H9 (cell line): ENCODE measurements at places on chromosomes 1 and 21. TPM values are rescaled to one million over a fixed set of nuclear protein-coding genes. Genes with fewer than 3 reads are reported as not detected.

PKLR gene
- 0.13 TPM in 1 of 2 replicates, not detected in the other for total RNA-seq

CFAP107 gene
- not detected in 2 replicates for total RNA-seq

ELF3 gene
- total RNA-seq = 9.1 and 10.4 TPM in 2 replicates

LCE1D gene
- not detected in 2 replicates for total RNA-seq

THEM5 gene
- total RNA-seq = not detected in 2 replicates

RPTN gene
- total RNA-seq = not detected in 2 replicates

MMEL1 gene
- 0.42 and 0.59 TPM in 2 replicates for total RNA-seq

LORICRIN gene
- not detected in 2 replicates for total RNA-seq

LSM10 gene
- 42.2 and 47.5 TPM in 2 replicates for total RNA-seq

NUF2 gene
- total RNA-seq = 25.2 and 30.7 TPM in 2 replicates

OR14A16 gene
- 0.15 TPM in 1 of 2 replicates, not detected in the other for total RNA-seq

FCRL6 gene
- total RNA-seq = not detected in 2 replicates

CASP9 gene
- 15.9 and 17.2 TPM in 2 replicates for total RNA-seq

SYT2 gene
- 3.2 and 3.3 TPM in 2 replicates for total RNA-seq

CEPT1 gene
- 33.0 and 33.7 TPM in 2 replicates for total RNA-seq

CD53 gene
- 0.15 and 0.31 TPM in 2 replicates for total RNA-seq

SYNJ1 gene
- 7.1 and 7.5 TPM in 2 replicates for total RNA-seq

SPRR2B gene
- not detected in 2 replicates for total RNA-seq

MCOLN3 gene
- total RNA-seq = 10.6 and 10.8 TPM in 2 replicates

MR1 gene
- 0.02 and 0.07 TPM in 2 replicates for total RNA-seq

AMY1C gene
- not detected in 2 replicates for total RNA-seq
